ENCODE measurements at places on chromosomes 5 and 9.

GRCh38 chr9:126556560-126557250 lies 57.0 kb upstream of the LMX1B start:
- DNase-seq = no peak

DNA sequence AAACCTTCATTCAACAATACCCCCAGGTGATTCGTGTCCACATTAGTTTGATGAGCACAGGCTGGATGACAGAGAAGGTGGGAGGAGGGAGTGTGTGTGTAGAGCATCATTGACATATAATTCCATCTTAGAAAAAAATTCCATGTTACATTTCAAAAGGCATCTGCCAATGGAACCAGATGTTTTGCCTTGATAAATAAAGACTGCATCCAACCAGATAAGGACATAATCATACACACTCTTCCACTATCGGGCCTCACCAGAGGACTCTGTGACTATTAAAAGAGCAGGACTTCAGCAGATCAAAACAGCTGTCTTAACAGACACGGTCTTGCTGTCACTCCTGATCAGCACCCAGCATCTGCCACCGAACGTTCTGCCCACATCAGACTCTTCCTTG lies 96.4 kb upstream of the SPIN1 start:
- DNase-seq = no peak

DNA sequence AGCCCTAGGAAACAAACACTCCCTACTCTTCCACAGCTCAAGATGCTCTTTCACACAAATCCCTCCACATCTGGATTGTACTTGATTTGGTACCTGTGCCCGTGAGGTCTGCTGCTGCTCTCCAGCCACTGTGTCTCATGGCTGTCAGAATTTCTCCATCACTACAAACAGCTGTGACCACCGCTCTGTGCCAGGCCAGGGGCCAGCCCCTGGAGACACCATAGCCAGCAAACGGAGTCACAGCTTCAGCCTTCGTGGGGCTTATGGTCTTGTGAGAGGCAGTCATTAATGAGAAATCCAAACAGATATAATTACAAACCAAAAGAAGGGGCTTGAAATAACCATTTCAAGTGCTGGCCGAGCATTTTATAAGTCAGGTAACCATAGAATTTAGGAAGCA lies 43.6 kb downstream of the ADAM19 start:
- DNase-seq = no peak

GRCh38 chr5:124605541-124605940 lies 140.9 kb downstream of the ZNF608 start:
- DNase-seq = no peak

GRCh38 chr9:81032030-81032572 lies 657.2 kb downstream of the TLE1 start:
- DNase-seq = no peak

All from NCI-H1436 treated with DMSO at 0.1 percent for 48 hours (cell line).